NB4 (cell line): ENCODE measurements at places on chromosomes 11 and 22.

GRCh38 chr11:41121600-41121999 is 337.9 kb downstream of the LRRC4C start:
- no peak for DNase-seq

- DNase-seq: no peak
These were observed 635.2 kb upstream of the LUZP2 start for GRCh38 chr11:23861615-23862014.

DNA sequence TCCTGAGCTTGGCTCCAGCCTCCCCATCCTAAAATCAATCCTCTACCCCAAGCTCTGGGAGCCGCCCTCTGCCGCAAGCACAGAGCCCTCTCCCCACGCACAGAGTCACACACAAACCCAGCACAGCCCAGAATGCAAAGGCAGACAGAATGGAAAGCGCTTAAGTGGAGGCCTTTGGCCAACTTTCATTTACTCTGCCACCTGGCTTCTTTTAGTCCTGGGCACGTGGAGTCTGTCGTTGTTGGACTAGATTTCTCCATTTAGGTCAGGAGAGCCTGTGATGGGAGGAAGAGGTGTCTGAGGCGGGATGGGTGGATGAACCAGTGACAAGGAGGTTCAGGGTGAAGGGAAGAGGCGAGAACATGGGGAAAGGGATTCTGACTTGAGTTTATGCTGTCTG is 191.7 kb downstream of the DSCAML1 start:
- no peak for DNase-seq

DNA sequence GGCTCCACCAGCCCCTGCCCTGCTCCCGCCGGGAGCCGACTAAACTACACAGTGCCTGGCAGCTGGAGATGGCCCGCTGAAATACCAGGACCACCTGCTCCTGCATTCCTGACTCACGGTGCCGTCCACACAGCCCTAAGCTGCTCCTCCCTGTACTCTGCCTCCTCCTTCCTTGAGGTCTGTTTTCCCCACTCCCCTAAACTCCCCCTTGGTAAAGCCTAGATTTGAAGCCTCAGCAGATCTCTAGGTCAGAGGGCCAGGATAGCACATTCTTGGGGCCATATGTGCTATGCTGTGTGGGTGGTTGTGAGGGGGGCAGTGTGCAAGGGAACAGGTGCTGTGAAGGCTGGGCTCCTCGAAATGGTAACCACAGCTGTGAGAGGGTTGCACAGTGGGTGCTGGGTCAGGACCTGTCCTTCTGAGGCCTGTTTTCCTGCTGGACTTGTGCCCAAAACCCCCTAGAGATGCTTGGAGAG is 9.7 kb downstream of the LRFN4 start:
- no peak for DNase-seq

GRCh38 chr11:61923166-61924063 is 6.0 kb upstream of the RAB3IL1 start:
- DNase-seq: no peak

DNA sequence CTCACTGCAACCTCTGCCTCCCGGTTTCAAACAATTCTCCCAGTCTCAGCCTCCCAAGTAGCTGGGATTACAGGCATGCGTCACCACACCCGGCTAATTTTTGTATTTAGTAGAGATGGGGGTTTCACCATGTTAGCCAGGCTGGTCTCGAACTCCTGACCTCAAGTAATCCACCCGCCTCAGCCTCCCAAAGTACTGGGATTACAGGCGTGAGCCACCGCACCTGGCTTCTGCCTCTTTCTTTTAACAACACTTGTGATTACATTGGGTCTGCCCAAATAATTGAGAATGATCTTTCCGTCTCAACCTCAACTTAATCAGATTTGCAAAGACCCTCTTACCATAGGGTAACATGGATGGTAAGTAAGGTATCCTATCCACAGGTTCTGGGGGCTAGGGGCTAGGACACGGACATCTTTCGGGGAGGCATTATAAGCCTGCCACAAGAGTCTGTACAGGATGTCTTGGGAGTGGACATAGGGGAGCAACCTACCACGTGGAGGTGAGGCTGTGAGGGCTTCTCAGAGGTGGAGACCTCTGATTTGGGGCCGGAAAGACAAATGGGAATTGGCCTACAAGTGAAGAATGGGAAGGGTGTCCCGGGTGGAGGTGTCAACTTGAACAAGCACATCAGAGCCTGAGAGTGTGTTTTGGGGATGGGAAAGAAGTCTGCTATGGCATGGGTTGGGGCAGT is 2.7 kb upstream of the CBX6 start:
- no peak for DNase-seq
